GM03348 (cell line): ENCODE measurements at places on chromosomes 5 and 9.

GRCh38 chr5:135534609-135535419 is 950 bp downstream of the NEUROG1 start:
- no peak for DNase-seq

DNA sequence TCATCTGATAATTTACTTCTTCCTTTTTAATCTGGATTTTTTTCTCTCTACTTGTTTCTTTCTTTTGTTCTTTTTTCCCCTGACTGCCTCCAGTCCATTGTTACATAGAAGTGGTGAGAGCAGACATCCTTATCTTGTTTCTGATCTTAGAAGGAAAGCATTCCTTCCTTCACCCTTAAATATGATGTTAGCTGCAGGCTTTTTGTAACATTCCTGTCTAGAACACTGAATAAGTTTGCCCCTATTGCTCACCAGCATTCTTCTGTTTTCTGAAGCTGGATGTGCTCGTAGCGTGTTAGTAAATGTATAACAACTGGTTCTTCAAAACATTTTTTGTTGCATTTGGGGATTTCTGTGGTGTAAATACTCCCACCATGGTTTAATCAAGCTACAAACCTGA is 136.7 kb upstream of the NFIL3 start:
- DNase-seq: peak; percentile 59

DNA sequence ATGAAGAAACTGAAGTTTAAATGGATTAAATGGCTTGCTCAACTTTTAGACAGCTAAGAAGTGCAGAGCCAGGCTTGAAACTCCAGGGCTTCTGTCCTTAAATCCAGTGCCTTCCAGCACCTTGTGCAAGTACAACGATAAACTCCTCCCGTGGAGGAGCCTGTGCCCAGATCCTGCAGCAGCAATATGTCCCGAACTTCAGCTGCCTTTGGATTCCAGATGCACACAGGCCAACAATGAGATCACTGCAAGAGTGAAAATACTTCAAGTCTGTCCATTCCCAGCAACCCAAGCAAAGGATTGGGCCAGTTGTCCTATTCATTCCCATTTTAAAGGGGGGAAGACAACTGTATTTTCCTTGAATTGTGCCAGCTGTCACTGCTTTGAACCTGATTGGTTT is 199.6 kb downstream of the CRB2 start:
- DNase-seq: no peak

- DNase-seq: no peak
Observed at GRCh38 chr9:5195463-5195862, 10.0 kb upstream of the INSL6 start.

GRCh38 chr5:14004598-14005394 is 60.3 kb upstream of the DNAH5 start:
- peak; percentile 27 for DNase-seq

- no peak for DNase-seq
Observed at GRCh38 chr5:160966921-160967320, 114.9 kb upstream of the ATP10B start.

- no peak for DNase-seq
Observed at GRCh38 chr5:76252437-76252836, 150.6 kb upstream of the IQGAP2 start.

GRCh38 chr9:95605816-95606488 is 89.2 kb upstream of the PTCH1 start:
- DNase-seq: no peak

DNA sequence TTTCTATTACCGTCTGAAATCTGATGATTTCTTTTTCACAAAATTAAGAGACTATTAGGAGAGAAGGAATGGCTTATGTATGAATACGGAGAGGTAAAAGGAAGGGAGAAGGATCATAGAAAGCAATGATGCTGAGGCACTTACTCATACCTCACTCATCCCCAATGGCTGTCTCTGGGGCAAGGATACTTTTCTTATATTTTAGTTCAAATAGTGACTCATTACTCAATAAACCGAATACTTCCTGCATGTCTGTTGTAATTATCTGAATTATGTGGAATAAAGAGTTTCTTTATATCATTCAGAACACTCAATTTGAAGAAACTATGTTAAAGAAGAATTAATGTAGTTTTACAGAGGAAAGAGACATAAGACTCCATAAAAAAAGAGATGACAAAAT is 284.5 kb upstream of the NUDT12 start:
- peak; percentile 47 for DNase-seq

DNA sequence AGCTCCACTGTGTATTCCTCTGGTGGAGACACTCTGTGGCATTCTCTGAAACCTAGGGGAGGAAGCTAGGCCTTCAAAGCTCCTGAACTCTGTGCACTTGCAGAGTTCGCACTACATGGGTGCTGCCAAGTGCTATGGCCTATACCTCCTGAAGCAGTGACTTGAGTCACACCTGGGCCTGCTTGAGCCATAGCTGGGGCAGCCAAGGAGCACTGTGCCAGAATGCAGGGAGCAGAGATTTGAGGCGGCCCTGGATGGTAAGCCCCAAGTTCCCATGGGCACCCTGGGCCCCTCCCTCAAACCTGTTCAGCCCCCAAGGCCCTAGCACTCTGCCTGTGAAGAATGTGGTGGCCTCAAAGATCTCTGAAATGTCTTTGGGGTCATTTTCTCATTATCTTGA is 212.9 kb downstream of the SPATA31A6 start:
- no peak for DNase-seq

- no peak for DNase-seq
Observed at GRCh38 chr9:33157960-33158842, 8.9 kb downstream of the B4GALT1 start.

DNA sequence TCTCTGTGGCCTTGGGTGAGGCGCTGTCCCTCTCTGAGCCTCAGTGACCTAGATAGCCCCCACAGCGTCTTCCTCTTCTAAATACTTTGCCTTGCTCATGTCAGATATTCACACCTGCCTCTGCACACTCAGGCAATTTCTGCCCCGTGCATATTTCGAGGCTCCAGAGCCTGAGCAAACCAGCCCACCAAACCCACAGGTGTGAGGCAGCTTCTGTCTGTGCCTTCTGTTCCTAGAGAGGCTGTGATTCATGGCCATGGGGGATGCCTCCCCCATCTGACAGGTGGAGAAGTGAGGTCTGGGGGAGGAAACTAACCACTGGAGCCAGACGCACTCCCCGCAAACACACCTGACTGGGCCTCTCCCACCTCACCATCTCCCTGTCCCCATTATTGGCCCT is 42.7 kb upstream of the CPLX2 start:
- DNase-seq: no peak

- DNase-seq: peak; percentile 52
Observed at GRCh38 chr5:34587355-34588241, 68.5 kb upstream of the RAI14 start.

DNA sequence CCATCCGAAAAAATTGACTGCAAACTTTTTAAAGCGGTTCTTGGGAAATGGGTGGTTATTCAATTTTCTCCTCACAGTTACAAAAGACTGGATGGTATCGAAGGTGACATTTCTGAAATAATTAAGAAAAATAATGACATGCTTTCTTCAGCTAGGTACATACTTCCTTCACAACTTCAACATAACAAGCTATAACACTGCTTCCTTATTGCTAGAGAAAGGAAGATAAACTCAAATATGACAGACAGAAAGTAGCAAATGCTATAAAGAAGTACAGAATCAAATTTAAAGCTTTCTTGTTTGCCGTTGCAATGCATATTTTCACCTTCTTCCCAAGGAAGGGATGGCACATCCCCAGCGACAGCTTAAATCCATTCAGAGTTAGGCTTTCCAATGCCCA is 93.5 kb upstream of the EFNA5 start:
- DNase-seq: no peak

DNA sequence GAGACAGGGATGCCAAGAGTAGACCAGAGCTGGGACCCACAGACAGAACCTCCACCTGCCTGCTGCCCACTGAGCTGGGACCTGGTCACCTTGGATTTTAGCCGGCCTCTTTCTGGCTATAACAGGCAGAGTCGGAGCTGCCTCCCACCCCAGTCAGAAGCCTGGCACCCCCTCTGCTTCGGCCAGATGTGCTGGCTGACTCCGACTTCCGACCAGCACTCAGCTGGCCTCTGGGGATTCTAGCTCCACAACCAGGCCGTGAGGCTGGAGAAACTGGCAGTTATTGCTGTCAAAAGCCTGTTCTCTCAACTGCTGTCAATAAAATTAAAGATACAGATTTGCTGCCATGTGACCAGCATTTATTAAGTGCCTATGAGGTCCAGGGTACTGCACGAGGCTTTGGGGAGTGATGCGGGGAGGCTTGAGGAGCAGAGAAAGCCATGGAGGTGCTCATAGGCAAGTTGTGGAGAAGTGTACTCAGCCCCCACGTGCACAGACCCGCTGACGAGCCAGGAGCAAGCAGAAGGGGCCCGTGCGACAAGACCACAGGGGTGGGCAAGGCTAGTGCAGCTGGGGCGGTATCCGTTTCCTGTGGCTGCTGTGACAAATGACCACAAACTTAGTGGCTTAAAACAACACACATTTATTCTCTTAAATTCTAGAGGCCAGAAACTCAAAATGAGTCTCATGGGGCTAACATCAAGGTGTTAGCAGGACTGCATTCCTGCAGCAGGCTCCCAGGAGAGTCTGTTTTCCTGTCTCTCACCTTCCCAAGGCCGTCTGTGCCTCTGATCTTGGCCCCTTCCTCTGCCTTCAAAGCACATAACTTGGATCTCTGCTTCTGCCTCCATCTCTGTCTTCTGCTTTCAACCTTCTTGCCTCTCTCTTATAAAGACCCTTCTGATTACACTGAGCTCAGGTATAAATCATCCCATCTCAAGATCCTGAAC is 13.1 kb downstream of the GFI1B start:
- no peak for DNase-seq

DNA sequence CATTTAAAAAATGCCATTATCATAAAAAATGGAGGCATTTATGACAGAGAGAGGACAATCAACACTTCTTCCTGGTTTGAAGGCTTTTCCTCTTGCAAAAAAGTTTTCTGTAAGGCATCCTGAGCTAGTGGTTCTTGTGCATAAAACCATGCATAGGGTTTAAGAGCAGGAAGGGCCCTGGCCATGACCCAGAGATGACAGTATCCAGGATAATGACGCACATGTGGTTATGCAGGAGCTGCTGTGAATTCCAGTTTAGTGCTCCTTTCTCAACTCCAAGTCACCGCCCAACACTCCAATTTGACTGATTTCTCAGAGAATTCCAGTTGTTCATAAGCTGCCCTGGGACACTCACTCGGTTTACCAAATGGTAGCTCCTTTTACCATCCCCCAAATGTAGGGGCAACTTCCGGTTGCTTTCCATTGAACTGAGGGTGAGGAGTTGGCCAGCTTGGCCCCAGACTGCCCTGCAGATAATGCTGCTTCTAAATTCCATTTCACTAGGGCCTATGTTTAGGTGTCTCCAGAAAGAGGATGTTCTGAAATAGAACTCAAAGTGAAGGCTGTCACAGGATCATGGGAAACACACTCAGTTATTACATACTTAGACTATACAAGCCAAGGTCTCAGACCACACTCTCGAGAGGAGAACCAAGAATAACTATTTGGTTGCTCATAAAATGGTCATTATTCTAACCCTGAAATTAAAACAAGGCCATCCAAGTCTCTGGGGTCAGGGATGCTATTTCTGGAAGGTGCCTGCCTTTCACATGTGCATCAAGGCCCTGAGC is 179.1 kb downstream of the SLIT3 start:
- peak; percentile 66 for DNase-seq

- DNase-seq: peak; percentile 64
Observed at GRCh38 chr9:109253637-109254284, 67.1 kb downstream of the EPB41L4B start.

DNA sequence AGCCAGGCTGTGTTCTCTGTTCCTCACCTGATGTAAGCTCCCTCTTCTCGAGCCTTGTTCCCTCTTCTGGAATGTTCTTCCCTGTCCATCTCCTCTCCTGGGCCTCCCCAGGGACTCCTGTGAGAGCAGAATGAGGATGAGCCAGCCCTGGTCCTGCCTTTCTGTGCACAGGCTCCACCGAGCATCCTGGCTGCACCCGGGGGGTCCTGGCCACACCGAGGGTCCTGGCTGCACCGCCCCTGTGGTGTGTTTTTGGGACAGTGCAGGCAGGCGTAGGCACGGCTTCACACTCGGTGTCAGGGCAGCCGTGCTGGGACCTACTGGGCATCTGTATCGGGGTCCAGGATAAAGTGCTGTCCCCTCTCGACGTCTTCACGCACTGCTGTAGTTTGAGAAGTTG is 17.8 kb downstream of the FBXW5 start:
- no peak for DNase-seq

DNA sequence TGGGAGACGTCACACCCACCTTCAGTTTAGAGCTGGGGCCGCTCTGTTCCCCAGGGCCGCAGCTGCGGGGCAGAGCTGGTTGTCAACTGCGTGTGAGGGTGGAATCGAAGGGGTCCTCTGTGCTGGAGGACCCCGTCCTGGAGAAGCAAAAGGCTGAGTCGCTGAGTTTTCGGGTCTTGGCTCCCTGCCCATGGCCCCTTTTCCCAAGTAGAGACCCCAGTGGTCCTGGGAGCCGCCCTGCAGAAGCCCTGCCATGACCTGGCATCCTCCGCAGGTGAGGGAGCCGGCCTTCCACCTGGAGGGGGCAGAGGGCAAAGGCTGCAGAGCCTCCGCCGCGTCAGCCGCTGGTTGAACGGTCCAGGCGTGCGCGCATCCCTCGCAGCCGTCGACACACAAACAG is 90.4 kb upstream of the COL5A1 start:
- no peak for DNase-seq

GRCh38 chr9:81690251-81690851 is 1.0 kb upstream of the TLE1 start:
- DNase-seq: no peak

GRCh38 chr9:98796364-98797101 is at the start of gene ANKS6:
Gene ANKS6 (minus strand): TSS chr9:98796555. CDS start chr9:98796491, 64 bp downstream.
- DNase-seq: peak; percentile 97

DNA sequence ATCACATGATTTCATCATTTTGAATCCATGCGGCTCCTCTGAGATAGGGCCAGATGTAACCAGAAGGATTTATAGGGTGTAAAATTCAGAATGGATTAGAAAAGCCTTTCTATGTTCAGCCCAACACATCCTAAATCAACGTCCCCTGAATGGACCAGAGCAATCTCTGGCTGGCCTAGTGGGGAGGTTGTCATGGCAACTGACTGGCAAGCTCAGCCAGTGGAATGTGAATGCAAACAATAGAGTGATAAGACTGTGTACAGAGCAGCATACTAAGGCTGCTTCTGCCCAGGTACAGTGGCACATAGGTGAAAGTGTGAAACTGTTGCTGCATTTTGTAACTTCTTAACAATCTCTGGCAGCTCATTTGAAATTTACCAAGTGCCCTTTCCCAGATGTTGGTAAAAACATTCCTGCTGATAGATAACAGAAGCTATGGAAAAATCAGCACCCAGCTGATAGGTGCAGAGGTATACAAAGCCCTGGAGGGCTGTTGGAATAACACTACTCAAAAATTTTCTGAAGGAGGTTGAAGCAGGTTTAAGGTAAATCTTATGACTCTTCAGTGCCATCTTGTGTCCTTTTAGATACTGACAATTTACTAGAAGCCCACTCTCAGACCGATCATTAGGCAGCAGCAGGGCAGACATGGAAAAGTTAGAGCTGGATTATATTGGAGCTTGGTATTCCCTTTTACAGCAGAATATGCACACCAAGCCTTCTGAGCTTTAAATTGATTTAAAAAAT is 267.2 kb downstream of the RAB3C start:
- DNase-seq: peak; percentile 33

- DNase-seq: no peak
Observed at GRCh38 chr5:178644826-178645545, 18.1 kb upstream of the CLK4 start.

GRCh38 chr5:140219068-140219991 is 44.3 kb downstream of the CYSTM1 start:
- DNase-seq: no peak
